Naive thymus-derived CD4-positive, alpha-beta T cell (primary cell): ENCODE measurements at places on chromosomes 13 and 19. TPM values are rescaled to one million over a fixed set of nuclear protein-coding genes. Genes with fewer than 3 reads are reported as not detected.

- H3K36me3 ChIP-seq = no peaks in the 10 kb centered on the region
- H3K27ac ChIP-seq = no peak overlapping the region
- no peak overlapping the region for H3K4me3 ChIP-seq
Observed at GRCh38 chr13:60331249-60332012, 65.6 kb upstream of the TDRD3 start.

GRCh38 chr13:21885714-21886224 lies 214.9 kb downstream of the FGF9 start:
- no peak for DNase-seq
- no peaks in the 10 kb centered on the region for H3K36me3 ChIP-seq
- no peak overlapping the region for H3K27ac ChIP-seq

DNA sequence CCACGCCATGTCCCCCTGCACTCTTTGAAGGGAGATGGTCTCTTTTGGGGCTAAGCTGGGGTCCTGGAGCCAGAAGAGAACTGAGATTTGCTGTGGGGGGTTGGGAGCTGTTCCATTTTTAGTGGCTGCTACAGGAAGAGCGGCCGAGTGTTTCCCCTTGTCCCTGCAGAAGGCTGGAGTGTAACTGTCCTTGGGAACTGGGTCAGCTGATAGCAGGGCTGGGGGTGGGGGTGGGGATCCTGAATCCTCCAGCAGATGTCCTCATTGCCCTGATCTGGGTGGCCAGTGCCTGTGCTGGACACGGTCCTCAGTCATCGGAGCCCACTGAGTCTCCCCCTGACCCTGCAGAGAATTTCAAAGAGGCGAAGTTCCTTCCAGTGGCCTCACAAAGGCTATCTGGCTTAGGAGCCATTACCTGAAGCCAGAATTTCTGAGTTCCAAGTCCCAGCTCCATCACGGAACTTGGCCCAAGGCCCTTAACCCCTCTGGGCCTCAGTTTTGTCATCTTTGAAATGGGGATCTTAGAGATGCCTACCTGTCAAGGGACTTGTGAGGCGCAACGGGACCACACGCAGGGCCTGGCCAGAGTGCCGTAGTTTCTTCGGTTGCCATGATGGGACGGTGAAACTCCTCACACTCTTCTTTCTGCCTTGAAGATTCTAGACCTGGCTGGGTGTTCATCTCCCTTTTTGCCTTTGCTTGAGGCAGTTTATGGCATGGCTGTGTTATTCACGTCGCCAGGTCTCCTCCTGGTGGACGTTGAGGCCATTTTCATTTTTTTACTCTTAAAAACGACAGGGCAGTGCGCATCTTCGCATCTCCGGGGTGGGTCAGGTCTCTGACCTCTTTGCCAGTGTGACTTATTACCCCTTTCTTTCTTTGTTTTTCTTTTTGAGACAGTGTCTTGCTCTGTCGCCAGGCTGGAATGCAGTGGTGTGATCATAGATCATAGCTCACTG lies 51.9 kb downstream of the DNM2 start:
- H3K4me1 ChIP-seq = no peaks in the 10 kb centered on the region
- no peaks in the 10 kb centered on the region for H3K27me3 ChIP-seq
- no peaks in the 10 kb centered on the region for H3K36me3 ChIP-seq
- H3K27ac ChIP-seq = peak overlapping the region; percentile 29
- H3K4me3 ChIP-seq = no peak overlapping the region
- DNase-seq = peak; percentile 21

DNA sequence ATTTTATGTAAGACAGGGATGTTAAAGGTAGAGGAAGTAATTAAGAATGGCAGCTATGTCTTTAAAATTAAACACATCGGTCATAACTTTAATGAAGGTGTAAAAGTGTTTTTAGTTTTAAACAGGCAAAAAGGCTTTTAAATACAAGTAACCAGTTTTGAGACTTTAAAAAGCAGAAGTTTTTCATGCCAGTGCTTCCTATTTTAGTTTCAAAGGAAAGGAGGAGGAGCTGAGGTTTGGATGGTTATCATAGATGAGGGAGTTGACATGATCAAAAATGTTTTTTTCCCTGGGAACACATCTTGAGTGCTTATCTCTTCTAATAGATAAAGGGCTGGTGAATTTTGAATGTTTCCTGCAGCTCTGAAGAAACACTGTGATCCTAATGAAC lies 42.9 kb downstream of the LRCH1 start:
- no peak overlapping the region for H3K4me3 ChIP-seq
- no peaks in the 10 kb centered on the region for H3K27me3 ChIP-seq
- no peak for DNase-seq
- H3K4me1 ChIP-seq = peaks cover 52% of the 10 kb centered on the region
- no peaks in the 10 kb centered on the region for H3K36me3 ChIP-seq
- H3K27ac ChIP-seq = no peak overlapping the region

- H3K27me3 ChIP-seq = no peaks in the 10 kb centered on the region
- DNase-seq = peak; percentile 97
- peak within 1 kb of the TSS; percentile 86 for H3K27ac ChIP-seq
- peak within 1 kb of the TSS; percentile 67 for H3K4me3 ChIP-seq
- H3K4me1 ChIP-seq = peaks cover 26% of the 10 kb centered on the region
Observed at GRCh38 chr19:12945479-12946091, at the start of gene RAD23A. Gene RAD23A, plus strand, starts transcription at chr19:12945862. Its CDS starts 87 bp downstream, at chr19:12945949.

DNA sequence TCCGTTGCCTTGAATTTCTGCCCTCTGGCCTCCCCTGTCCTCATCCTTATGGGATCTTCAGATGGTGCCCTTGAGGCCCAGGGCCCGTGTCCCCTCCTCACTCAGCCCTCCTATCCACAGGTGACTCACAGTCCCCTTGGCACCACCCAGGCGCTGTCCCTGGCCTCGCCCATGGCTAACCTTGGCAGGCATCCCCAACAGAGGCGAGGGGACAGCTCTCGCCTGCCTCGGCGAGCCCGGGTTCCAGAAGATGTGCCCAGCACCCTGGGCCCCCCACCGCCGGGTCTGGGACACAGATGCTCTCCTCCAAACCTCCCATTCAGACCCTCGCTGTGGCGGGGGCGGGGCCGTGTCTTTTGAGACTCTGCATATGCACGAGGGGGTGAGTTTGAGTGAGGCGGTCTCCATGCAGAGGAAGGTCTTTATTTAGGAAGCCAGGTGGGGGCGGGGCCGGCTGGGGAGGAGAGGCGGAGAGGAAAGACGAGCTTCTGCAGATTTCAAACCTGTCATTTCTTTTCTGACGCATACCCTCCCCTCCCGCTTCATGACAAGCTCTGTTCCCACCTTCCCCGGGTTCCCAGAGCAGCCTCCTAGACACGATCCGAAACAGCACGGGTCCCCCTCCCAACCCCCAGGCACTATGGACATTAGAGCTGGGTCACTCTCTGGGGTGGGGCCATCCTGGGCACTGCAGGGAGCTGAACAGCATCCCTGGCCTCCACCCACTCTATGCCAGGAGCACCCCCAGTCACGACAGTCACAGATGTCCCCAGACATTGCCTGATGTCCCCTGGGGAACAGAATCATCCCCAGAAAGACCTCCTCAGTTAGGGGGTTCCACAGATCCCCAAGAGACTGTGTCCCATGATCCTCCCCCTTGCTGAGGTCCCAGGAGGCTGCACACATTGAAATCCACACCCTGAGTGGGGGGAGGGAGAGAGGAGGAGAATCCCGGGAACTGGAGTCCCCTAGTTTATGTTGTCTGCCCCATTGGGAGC lies 48.5 kb downstream of the GNG7 start:
- H3K36me3 ChIP-seq = no peaks in the 10 kb centered on the region
- H3K4me3 ChIP-seq = no peak overlapping the region

GRCh38 chr13:111460548-111461444 lies 140.4 kb downstream of the TEX29 start:
- no peak for DNase-seq
- H3K27me3 ChIP-seq = no peaks in the 10 kb centered on the region
- H3K4me1 ChIP-seq = no peaks in the 10 kb centered on the region

DNA sequence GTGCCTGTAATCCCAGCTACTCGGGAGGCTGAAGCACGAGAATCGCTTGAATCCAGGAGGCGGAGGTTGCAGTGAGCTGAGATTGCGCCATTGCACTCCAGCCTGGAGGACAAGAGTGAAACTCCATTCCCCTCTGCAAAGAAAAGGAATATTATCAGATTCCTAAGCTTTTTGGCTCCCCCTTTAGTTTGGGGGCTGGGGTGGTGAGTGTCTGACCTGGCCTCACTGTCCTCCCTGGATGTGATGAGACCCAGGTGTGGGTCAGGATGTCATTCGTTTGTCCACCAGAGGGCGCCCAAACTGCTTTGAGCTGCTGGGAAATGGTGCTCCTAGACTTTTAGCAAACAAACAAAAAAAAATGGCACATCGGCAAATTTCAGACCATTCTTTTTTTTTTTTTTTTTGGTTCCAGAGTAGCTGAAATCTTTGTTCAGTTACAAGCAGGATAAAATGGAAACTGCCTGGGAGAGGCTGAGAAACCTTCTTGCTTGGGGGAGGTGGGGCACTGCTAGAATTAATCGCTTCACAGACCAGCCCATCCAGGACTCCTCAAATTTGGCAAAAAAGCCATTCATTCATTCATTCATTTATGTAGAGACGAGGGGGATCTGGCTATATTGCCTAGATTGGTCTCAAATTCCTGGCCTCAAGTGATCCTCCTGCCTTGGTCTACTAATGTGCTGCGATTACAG lies 29.4 kb downstream of the SPC24 start:
- H3K27ac ChIP-seq = no peak overlapping the region
- no peaks in the 10 kb centered on the region for H3K27me3 ChIP-seq
- DNase-seq = peak; percentile 58
- no peaks in the 10 kb centered on the region for H3K4me1 ChIP-seq
- no peak overlapping the region for H3K4me3 ChIP-seq

GRCh38 chr13:30143666-30144400 lies 163.5 kb downstream of the KATNAL1 start:
- DNase-seq = no peak
- no peak overlapping the region for H3K4me3 ChIP-seq

- H3K27me3 ChIP-seq = no peaks in the 10 kb centered on the region
- DNase-seq = no peak
- no peak overlapping the region for H3K4me3 ChIP-seq
- H3K4me1 ChIP-seq = no peaks in the 10 kb centered on the region
- H3K36me3 ChIP-seq = peaks cover 4% of the 10 kb centered on the region
- H3K27ac ChIP-seq = no peak overlapping the region
Observed at GRCh38 chr19:5058521-5059212, 89.8 kb downstream of the KDM4B start.

GRCh38 chr19:55085923-55086715 lies 10.4 kb downstream of the EPS8L1 start:
- DNase-seq = no peak
- H3K36me3 ChIP-seq = no peaks in the 10 kb centered on the region
- no peak overlapping the region for H3K27ac ChIP-seq
- peaks cover 12% of the 10 kb centered on the region for H3K4me1 ChIP-seq

DNA sequence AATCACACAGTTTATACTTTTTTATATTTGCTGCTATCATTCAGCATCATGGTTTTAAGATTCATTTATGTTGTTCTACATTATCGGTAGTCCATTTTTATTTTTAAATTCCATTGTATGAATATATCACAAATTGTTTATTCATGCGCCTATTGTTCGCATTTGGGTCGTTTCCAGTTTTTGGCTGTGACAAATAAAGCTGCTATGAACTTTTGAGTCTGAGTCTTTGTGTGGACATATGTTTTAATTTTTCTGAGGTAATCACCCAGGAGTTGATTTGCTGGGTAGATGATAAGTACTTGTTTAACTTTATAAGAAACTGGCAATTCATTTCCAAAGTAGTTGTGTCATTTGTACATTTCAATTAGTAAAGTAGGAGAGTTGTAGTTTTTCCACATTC lies 74.2 kb upstream of the CSNK1A1L start:
- no peak overlapping the region for H3K4me3 ChIP-seq
- H3K27ac ChIP-seq = no peak overlapping the region
- no peaks in the 10 kb centered on the region for H3K27me3 ChIP-seq
- no peaks in the 10 kb centered on the region for H3K4me1 ChIP-seq
- DNase-seq = no peak

DNA sequence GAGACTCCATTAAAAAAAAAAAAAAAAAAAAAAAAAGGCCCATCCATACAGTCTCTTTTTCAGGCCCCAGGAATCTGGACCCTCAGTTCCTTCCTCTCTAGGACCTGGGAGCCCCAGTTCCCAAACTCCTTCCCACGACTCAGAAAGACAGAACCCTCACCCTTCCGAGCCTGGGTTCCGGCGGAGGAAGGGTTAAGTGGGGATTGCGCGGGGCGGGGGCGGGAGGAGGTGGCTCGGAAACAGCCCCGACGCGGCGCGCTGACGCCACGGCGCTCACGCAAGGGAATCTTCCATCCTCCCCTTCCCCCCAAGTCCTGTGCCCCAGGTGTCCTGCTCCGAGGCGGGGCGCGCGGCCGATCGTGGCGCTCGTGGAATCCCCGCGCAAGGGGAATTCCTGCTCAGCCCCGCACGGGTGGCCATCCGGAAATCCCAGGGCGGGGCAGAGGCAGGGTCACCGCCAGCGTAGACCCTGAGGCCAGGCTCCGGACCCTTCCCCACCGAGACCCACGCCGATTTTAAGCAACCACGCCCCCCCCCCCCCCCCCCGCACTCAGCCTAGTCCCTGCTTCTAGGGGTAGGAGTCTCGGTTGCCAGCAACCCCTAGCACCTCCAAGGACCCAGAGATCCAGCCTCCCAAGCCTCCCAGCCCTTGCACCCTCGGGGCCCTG lies 659 bp downstream of the NFKBID start:
- H3K4me3 ChIP-seq = peak overlapping the region; percentile 94
- H3K27me3 ChIP-seq = no peaks in the 10 kb centered on the region
- peak overlapping the region; percentile 100 for H3K27ac ChIP-seq
- peaks cover 43% of the 10 kb centered on the region for H3K4me1 ChIP-seq
- peak; percentile 94 for DNase-seq
- peaks cover 4% of the 10 kb centered on the region for H3K36me3 ChIP-seq

- DNase-seq = no peak
- peaks cover 5% of the 10 kb centered on the region for H3K36me3 ChIP-seq
- H3K4me1 ChIP-seq = peaks cover 24% of the 10 kb centered on the region
- no peaks in the 10 kb centered on the region for H3K27me3 ChIP-seq
Observed at GRCh38 chr19:38632476-38633213, 13.7 kb downstream of the EIF3K start.

GRCh38 chr13:94419304-94419924 lies 60.1 kb downstream of the DCT start:
- no peaks in the 10 kb centered on the region for H3K36me3 ChIP-seq
- peak; percentile 55 for DNase-seq
- no peaks in the 10 kb centered on the region for H3K27me3 ChIP-seq
- H3K27ac ChIP-seq = no peak overlapping the region

The SACS gene
- 13.3 TPM for total RNA-seq

The KLHL1 gene
- not detected for total RNA-seq

The POLD1 gene
- 26.0 TPM for total RNA-seq

The RPS15 gene
- total RNA-seq = 2,097 TPM

The ZNF285 gene
- total RNA-seq = 0.90 TPM

The MUC16 gene
- total RNA-seq = not detected

The DOCK6 gene
- not detected for total RNA-seq

The ZNF724 gene
- 6.8 TPM for total RNA-seq

The ZNF296 gene
- total RNA-seq = 3.6 TPM

The ADGRE3 gene
- not detected for total RNA-seq
